ENCODE measurements at places on chromosomes 16 and 17.

GRCh38 chr17:73571511-73572130 is 72.6 kb downstream of the SDK2 start:
- DNase-seq, result no peak

GRCh38 chr17:66276328-66276937 is 26.0 kb upstream of the PRKCA start:
- DNase-seq, result no peak

DNA sequence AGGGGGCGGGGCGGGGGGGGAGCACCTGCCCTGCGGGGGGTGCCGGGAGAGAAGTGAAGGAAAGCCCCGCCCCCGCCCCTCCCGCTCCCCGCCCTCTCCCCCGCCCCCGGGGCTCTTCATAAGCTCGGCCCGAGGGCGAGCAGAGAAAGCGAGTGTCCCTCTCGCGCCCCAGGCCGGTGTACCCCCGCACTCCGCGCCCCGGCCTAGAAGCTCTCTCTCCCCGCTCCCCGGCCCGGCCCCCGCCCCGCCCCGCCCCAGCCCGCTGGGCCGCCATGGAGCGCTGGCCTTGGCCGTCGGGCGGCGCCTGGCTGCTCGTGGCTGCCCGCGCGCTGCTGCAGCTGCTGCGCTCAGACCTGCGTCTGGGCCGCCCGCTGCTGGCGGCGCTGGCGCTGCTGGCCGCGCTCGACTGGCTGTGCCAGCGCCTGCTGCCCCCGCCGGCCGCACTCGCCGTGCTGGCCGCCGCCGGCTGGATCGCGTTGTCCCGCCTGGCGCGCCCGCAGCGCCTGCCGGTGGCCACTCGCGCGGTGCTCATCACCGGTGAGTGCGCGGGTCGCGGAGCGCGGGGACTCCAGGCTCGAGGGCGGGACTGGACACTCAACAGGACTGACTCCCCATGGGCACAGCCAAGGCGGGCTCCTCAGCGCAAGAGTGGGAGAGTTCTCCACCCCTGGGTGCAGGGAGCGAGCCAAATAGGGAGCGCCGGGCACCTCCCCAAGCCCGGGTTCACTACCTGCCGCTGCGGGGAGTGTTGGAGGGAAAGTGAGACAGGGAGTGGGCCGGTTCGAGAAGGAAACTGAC is at the start of gene HSD11B2:
HSD11B2 (plus strand) TSS at position 145 of the 798 bp plus-strand sequence; CDS start at position 273, 128 bp downstream.
- no peak for DNase-seq

GRCh38 chr16:79912592-79913310 is 312.2 kb upstream of the MAF start:
- no peak for DNase-seq

DNA sequence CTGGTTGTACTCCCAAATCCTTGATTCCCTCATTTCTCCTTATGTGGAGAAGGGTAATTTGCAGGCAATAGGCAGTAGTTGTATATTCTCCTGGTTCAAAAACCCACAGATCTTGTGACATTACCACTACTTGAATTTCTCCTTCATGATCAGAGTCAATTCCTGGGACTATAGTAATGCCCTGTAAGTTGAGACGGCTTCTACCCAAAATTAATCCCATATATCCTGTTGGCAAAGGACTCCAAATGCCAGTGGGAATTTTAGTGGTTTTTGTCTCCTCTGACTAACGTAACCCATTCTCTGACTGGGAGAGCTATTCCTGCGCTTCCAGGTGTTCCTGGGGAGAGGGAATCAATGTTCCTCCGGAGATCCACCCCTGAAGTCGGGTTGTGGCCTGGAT is 11.6 kb upstream of the ZNF689 start:
- DNase-seq, result no peak

DNA sequence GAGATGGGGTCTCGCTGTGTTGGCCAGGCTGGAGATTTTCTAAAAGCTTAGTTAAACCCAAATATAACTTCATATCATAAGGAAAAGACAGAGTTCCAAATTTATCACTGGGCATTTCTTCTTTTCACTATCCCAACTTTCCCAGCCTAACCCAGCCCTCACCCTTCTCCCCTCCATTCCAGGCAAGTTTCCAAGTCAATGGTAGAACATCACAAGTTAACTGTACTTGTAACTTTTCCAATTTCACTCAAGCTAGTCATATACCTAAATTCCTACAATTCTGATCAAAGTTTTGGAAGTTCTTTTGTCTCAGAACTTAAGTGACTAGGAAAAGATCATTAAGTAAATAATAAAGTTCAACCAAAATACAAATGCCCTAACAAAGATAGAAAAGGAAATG is 61.2 kb downstream of the USP32 start:
- DNase-seq, result no peak

DNA sequence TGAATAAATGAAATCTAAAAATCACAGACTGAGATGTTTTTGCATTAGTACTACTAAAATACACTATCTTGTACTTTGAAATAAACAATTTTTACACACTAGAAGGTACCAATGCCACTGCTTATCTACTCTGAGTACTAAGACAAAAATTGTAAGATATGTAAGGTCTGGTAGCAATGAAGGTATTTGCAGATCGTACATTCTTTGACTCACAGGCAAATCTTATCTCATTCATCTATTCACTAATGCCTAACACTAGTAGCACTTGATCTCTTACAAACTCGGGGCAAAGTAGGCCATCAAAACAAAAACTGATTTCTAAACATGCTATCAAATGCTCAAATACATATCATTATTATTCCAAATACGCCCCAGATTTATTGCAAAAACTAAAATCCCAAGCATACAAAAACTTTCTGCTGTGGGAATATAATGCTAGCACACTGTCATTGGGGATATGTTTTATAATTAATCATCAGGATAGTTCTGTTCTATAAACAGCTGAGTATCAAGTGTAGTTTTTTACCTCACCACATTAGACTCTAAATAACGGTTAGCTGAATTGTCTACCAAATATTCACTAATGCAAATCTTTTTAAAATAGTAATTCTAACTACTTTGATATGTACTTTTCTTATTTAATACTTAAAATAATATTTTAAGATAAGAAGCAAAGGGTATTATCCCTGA is 68.0 kb downstream of the MED13 start:
- no peak for DNase-seq

- DNase-seq, result no peak
Observed at GRCh38 chr16:10827691-10828341, 9.2 kb upstream of the TVP23A start.

GRCh38 chr17:5044630-5045029 is 9.4 kb upstream of the SLC52A1 start:
- DNase-seq, result no peak

DNA sequence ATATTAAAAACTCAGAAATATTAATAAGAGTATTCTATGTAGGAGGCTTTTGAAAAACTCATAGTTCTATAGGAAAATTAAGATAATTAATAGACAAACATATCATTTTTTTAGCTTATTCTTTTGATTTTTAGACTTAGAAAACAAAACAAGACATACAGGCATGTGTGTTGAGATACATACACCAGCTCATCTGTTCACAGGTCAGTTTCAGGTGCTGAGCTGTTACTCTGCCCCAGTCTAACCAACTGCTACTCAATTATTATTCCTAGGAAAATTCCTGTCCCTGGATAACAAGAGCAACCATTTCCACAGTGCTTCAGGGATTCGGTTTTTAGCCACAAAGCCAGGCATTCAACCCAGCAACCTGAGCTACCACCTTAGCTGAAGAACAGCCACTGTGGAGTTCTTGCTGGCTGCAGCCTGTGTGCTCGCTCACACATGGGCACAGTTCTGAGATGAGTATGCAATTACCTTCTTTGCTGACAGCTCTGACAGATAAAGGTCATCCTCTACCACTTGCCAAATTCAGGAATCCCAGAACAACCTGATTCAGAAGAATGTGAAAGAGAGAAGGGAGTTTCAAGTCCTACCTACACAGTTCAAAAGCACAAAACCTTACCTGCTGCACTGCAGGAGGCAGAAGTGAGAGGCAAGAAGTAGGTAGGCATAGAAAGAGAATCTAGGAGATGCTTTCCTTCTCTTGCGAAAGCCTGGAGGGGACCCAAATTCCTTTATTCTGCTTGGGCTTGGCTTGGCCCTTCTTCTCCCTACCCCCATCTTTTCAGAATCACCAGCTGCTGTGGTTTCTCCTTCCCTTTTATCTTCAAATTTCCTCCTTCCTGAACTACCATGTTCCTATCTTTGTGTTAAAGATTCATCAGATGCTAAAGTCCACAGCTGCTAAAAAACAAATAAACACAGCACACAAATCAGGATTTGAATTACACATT is 62.7 kb downstream of the TEX2 start:
- no peak for DNase-seq

DNA sequence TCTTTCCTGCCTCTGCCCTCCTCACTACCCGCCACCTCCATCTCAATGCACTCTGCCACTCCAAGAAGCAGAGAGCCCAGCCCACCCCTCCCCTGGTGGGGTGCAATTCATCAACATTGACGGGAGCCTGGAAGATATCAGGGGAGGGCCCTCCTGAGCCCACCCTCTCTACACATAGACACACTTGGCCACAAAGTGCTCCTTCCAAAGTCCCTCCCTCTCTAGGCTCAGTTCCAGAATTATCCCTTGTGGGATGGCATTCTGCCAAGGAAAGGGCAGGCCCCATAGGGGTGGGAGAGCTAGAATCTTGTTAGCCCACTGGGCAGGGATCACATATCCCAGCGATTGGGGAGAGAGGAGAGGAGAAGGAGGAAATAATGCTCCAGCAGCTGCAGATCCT is 66.2 kb downstream of the TMEM132E start:
- DNase-seq, result no peak
